ENCODE measurements at places on chromosomes 13 and 19.

DNA sequence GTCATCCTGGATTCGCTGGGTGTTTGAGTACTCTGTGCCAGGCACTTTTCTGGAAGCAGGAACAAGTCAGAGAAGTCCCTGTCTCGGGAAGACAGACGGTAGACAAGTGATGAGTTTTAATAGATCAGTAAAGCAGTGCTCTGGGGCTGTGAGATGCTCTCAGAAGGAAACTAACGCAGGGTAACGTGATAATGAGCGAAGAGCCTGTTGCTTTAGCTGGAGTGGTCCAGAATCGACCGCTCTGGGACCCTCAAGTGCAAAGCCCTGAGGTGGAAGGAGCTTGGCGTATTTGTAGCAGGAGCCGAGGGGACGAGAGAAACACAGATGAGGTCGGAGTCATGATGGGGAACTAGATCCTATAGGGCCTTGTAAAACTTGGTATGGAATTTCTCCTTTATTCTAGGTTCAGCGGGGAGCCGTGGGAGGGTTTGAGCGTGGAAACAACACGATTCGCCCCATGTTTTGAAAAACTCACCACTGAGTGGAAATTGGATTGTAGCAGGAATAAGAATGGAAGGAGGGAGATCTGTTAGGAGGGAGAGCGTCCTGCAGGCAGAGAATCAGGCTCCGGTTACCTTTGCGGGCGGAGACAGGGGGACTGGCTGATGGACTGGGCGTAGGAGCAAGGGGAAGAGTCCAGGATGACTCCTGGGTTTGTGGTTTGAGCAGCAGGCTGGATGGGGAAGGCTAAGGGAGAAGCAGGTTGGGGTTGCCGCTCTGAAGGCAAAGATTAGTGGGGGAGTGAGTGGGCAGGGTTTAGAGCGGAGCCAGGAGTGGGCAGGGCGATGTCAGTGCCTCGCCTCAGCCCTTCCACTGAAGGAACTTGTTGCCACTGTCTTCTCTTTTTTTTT lies 763 bp downstream of the POLD1 start:
- peak; percentile 69 for DNase-seq

DNA sequence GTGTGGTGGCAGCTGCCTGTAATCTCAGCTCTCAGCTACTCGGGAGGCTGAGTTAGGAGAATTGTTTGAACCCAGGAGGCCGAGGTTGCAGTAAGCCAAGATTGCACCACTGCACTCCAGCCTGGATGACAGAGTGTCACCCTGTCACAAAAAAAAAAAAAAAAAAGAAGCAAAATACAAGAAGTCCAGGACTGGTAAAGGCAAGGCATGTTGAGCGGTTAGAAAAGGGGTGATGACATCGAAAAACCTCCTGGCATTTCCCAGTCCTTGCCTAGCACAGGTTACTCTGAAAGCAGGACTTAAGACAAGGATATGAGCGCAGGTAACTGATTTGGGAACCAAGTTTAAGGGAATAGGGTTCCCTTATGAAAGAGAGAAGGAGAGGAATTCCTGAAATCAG lies 2.5 kb upstream of the LILRB4 start:
- DNase-seq = no peak

GRCh38 chr19:944171-944567 lies 18.3 kb downstream of the ARID3A start:
- DNase-seq = peak; percentile 57

- no peak for DNase-seq
Measured at GRCh38 chr13:46839399-46839798, 42.4 kb upstream of the ESD start.

Measured in NCI-H226 (cell line).